Activated CD4-positive, alpha-beta T cell treated with anti-CD3 and anti-CD28 coated beads for 36 hours (primary cell): ENCODE measurements at places on chromosomes 7 and 10. TPM values are rescaled to one million over a fixed set of nuclear protein-coding genes. Genes with fewer than 3 reads are reported as not detected.
A peak's percentile ranks its signal among the peaks of the same experiment; 100 is the strongest.

Gene HHEX
- total RNA-seq: 0.11 TPM

Gene SHTN1
- total RNA-seq: 0.37 TPM

Gene UROS
- total RNA-seq: 39.6 TPM

Gene TMEM229A
- not detected for total RNA-seq

Gene POP7
- 46.1 TPM for total RNA-seq

Gene ZC3HAV1L
- 19.8 TPM for total RNA-seq

Gene DDIT4
- 750 TPM for total RNA-seq

Gene CYP26C1
- total RNA-seq: 0.09 TPM

Gene TSPAN13
- 0.64 TPM for total RNA-seq

Gene SPDYE6
- not detected for total RNA-seq

Gene MINDY4
- 1.4 TPM for total RNA-seq

Gene SLC16A12
- not detected for total RNA-seq

Gene UTF1
- total RNA-seq: not detected

DNA sequence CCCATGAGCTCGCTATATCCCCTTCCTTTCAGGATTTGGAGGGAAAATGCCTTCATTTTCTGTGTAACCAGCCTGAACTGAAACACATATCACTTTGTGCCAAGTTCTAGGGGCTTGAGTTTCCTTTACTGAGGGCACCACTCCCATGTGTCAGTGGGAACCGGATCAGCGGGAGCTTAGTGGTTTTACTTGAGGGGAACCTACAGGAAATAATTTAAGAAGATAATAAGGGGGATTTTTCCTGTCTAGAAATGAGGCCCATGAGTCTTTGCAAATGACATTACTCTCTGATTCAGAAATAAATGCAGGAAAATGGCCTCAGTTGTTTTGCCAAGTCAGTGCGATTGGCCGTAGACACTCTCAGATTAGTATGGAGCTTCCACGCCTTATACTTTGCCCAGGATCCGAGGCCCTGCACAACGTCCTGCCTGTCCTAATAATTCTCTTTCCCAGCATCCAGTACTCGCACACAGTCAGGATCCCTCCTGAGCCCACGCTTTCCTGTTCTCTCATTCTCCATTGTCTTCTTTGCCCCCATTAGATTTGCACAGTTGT is 86.4 kb upstream of the LYZL1 start:
- H3K4me1 ChIP-seq: no peaks in the 10 kb centered on the region
- H3K36me3 ChIP-seq: no peaks in the 10 kb centered on the region
- H3K27ac ChIP-seq: no peak overlapping the region
- no peak for DNase-seq
- no peak overlapping the region for H3K4me3 ChIP-seq

DNA sequence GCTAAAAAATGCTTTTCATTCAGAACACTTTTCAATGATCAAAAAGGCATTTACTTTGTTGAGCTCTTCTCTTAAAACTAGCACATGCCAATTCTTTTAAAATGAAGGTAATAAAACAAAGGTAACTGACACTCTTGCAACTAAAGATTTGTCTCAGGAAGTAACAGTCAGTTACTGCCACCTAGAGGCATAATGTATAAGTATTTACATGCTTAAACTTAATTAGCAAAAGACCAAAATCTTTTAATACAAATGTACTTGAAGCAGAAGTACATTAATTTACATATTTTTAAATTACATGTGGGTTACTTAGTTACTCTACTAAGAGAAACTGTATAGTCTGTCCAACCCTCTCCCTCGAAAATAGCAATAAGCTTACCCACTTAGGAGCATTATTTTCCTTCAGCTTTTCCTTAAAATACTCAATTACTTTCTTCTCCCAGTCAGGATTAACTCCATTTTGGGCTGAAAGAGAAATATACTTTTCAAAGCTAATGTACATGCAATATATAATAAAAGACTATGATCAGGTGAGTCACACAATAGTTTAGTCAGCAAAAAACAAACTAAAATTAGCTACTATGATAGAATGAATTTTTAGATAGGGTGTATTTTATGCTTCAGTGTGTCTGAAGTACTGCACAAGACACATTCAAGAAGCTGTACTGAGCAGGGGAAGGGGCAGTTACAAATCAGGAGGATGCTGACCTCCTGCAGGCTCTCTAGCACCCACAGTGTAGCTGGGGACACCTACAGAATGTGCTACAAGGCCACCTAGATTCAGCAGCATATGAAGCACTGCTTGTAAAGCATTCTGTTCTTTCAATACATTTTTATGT is 13.0 kb downstream of the MCMBP start:
- H3K4me1 ChIP-seq: peaks cover 46% of the 10 kb centered on the region
- peaks cover 33% of the 10 kb centered on the region for H3K36me3 ChIP-seq
- H3K4me3 ChIP-seq: no peak overlapping the region
- no peak for DNase-seq

GRCh38 chr10:51235865-51236264 is 161.6 kb downstream of the PRKG1 start:
- H3K36me3 ChIP-seq: no peaks in the 10 kb centered on the region
- H3K27me3 ChIP-seq: no peaks in the 10 kb centered on the region
- H3K4me3 ChIP-seq: no peak overlapping the region
- no peak for DNase-seq
- no peak overlapping the region for H3K27ac ChIP-seq

- H3K4me1 ChIP-seq: no peaks in the 10 kb centered on the region
- H3K36me3 ChIP-seq: no peaks in the 10 kb centered on the region
- no peak overlapping the region for H3K4me3 ChIP-seq
- H3K27ac ChIP-seq: no peak overlapping the region
- no peaks in the 10 kb centered on the region for H3K27me3 ChIP-seq
- no peak for DNase-seq
These were observed 19.5 kb upstream of the KCTD7 start for GRCh38 chr7:66609176-66609575.

GRCh38 chr7:134636008-134636449 is 10.6 kb upstream of the BPGM start:
- H3K36me3 ChIP-seq: no peaks in the 10 kb centered on the region
- H3K27me3 ChIP-seq: no peaks in the 10 kb centered on the region
- H3K27ac ChIP-seq: peak overlapping the region; percentile 81
- H3K4me1 ChIP-seq: peaks cover 40% of the 10 kb centered on the region
- DNase-seq: no peak

DNA sequence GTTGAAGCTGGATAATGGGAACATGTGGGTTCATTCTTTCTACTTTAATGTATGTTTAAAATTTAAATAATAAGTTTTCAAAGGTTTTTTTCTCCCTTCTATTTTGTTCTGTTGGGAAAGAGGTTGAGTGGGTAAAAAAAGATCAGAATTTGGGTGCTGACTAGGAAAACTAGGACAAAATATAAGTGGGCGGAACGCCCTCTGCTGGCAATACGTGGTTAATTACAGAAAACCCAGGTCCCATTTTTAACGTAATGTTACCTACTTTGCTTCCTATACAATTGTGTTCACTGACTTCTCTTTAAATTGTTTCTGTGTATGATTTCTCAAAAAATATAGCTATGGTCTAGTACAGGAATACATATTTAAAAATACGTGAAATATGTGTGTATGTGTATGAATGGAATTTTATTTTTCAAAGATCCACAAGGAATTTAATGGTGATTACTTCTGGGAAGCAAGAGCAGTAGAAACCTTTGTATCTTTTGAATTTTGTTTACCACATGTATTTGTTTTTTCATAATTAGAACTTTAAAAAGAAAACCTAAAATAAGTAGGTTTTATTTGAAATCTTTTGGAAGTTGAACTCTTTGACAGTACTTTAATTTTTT is 8.7 kb downstream of the ECD start:
- H3K36me3 ChIP-seq: peaks cover 38% of the 10 kb centered on the region
- no peaks in the 10 kb centered on the region for H3K27me3 ChIP-seq
- DNase-seq: peak; percentile 74
- H3K4me3 ChIP-seq: no peak overlapping the region

- H3K27me3 ChIP-seq: no peaks in the 10 kb centered on the region
- no peak for DNase-seq
These were observed 668.6 kb downstream of the NRG3 start for GRCh38 chr10:82543631-82544030.

DNA sequence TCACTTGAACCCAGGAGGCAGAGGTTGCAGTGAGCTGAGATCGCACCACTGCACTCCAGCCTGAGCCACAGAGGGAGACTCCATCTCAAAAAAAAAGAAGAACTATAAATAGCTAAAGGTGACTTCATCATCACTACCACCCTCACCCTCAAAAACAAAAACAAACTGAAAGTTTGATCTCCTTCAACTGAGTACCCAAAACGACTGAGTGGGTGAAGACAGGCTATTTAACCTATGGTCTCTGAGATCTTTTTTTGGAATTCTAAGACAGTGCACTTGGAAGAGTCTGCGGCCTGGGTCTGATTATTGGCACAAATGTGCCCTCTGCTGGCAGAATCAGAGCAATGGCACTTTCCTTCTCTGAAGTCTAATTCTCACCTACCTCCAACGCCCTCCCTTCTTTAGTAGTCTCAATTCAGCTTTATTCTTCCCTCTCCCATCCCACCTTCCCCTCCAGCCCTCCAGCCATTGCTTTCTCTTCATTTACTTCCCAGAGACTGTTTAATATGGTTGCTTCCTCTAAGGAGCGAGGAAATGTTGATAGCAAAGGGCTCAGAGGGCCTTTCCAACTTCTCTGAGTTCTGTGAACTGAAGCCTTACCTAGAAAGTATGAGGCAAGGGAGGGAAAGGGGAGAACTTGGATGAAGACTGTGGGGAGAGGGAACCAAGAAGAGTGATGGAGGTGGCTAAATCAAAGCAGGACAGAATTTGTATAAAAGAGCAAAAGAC is 2.9 kb upstream of the MYOZ1 start:
- peak; percentile 64 for DNase-seq
- H3K27ac ChIP-seq: no peak overlapping the region
- H3K36me3 ChIP-seq: no peaks in the 10 kb centered on the region

DNA sequence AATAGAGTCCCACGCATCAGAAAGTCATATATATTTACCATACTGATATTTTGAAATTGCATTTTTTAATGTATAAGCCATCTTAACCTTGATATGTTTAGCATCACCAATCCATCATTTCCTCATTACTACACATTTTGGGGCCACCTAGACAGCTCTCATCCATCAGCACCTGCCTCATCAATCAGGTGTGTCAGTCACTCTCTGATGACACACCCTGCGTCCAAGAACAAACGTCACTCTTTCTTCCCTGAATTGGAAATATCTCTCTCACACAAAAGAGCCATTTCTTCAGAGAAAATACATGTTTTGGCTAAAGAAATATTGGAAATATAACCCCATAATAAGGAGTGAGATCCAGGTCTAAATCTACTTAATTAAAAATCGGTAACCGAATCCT is 38.9 kb upstream of the RSU1 start:
- H3K4me3 ChIP-seq: no peak overlapping the region
- no peak for DNase-seq
- H3K27ac ChIP-seq: no peak overlapping the region
- no peaks in the 10 kb centered on the region for H3K4me1 ChIP-seq
- H3K27me3 ChIP-seq: no peaks in the 10 kb centered on the region
- H3K36me3 ChIP-seq: no peaks in the 10 kb centered on the region

DNA sequence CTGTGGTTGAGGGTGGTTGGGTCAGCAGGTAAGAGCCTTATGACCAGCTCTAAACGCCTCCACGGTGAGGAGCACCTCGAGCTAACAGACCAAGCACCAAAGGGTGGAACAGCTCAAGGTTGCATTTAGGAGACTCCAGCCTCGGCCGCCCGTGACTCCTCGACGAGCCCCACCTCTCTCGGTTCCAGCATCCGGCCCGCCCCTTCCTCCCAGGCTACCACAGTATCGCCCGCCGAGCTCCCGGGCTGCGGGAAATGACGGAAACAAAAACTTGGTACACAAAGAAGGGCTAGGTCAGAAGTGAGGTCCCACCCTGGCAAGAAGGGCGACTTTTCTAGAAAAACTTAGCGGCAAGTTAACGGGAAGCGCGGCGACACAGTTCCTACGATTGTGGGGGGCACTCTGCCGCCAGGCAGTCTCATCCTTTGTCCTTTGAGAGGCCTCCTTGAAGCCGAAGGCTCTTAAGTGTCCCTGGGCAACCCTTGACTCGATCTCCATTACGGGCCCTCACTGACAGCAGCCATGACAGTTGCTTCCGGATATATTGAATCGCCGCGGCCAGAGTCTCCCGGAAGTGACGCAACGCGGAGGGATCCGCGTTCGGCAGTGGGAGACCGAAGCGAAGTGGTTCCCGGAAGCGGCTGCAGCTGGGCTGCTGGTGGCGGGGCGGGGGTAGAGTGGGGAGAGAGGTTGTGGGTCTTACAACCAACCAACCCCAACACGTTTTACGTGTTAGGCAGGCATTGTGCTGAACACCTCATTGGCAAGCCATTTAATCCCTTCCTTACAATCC is 40.2 kb upstream of the ZNF518A start:
- peaks cover 15% of the 10 kb centered on the region for H3K27me3 ChIP-seq
- DNase-seq: peak; percentile 95
- H3K4me1 ChIP-seq: peaks cover 6% of the 10 kb centered on the region
- peak overlapping the region; percentile 92 for H3K4me3 ChIP-seq

GRCh38 chr7:27933671-27934565 is 194.0 kb downstream of the TAX1BP1 start:
- no peaks in the 10 kb centered on the region for H3K27me3 ChIP-seq
- H3K36me3 ChIP-seq: no peaks in the 10 kb centered on the region
- H3K4me1 ChIP-seq: no peaks in the 10 kb centered on the region
- H3K4me3 ChIP-seq: no peak overlapping the region
- DNase-seq: no peak

GRCh38 chr10:88849234-88849633 is 2.4 kb downstream of the ANKRD22 start:
- H3K27me3 ChIP-seq: peaks cover 14% of the 10 kb centered on the region
- H3K36me3 ChIP-seq: no peaks in the 10 kb centered on the region
- H3K4me3 ChIP-seq: no peak overlapping the region
- peak; percentile 16 for DNase-seq
- H3K27ac ChIP-seq: peak overlapping the region; percentile 80
- H3K4me1 ChIP-seq: peaks cover 18% of the 10 kb centered on the region

GRCh38 chr7:22302951-22303423 is 54.0 kb downstream of the RAPGEF5 start:
- H3K4me1 ChIP-seq: no peaks in the 10 kb centered on the region
- no peak overlapping the region for H3K4me3 ChIP-seq
- H3K27ac ChIP-seq: no peak overlapping the region
- no peak for DNase-seq

DNA sequence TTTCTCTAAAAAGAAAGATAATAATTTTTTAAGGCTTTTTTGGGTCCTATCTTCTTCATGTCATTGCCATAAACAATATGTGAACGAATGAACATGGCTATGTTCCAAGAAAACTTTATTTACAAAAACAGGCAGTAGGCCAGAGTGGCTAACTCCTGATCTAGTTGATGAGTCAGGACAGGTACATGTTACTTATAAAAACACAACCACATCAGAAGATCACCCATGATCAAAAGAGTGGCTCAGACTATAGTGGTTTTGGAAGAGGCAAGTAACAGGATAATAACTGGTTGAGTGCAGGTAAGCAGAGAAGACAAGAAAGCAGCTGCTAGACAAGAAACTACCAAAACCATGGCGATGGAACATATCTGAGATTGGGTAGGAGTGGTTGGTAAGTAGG is 468.7 kb downstream of the KCNMA1 start:
- H3K4me3 ChIP-seq: no peak overlapping the region
- DNase-seq: no peak
- no peaks in the 10 kb centered on the region for H3K36me3 ChIP-seq

GRCh38 chr10:5904227-5904626 is 14.2 kb downstream of the FBH1 start:
- H3K4me1 ChIP-seq: peaks cover 21% of the 10 kb centered on the region
- H3K27me3 ChIP-seq: no peaks in the 10 kb centered on the region
- no peak overlapping the region for H3K4me3 ChIP-seq
- peak; percentile 16 for DNase-seq
- H3K36me3 ChIP-seq: peaks cover 34% of the 10 kb centered on the region
